ENCODE measurements at places on chromosomes 11 and 22.

DNA sequence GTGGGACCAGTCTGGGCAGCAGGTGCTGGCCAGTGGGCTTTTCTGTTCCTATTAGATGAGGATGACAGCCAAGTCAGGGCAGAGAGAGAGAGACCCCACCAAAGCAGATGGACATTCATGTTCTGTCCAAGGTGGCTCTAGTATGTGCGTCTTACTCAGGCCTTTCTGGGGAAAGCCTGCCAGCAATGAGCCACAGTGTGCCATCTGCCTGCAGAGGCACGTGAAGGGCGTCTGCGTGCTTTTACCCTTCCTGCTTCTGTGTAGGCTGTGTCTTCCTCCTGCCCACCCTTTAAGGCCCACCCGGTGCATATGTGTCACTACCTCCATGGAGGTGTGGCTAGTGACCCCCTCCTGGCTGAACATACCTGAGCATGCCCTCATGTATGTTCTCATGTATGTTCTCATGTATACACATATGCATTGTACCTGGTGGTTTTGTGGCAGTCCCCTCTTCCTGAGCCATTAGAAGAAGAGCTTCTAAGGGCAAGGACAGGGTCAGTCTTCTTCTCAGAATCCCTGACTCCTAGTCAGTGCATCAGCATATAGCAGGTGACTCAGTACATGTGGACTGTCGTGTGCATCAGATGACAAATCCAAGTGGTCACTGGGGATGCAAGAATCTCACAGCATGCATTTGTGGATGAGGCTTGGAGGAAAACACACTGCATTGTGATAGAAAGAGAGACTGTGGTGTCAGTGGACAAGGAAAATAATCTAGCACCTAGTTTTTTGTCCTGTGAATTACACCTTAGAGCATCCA lies 90.4 kb upstream of the YWHAH start:
- DNase-seq = no peak

GRCh38 chr22:22773979-22774604 lies 113.5 kb upstream of the IGLL5 start:
- DNase-seq = no peak

GRCh38 chr11:14245444-14245843 lies 113.5 kb downstream of the RRAS2 start:
- DNase-seq = no peak

- no peak for DNase-seq
Measured at GRCh38 chr22:28025333-28025732, 106.3 kb upstream of the PITPNB start.

- DNase-seq = no peak
Measured at GRCh38 chr22:46588279-46589140, 31.7 kb upstream of the GRAMD4 start.

GRCh38 chr11:106233191-106233590 lies 155.7 kb downstream of the AASDHPPT start:
- DNase-seq = no peak

DNA sequence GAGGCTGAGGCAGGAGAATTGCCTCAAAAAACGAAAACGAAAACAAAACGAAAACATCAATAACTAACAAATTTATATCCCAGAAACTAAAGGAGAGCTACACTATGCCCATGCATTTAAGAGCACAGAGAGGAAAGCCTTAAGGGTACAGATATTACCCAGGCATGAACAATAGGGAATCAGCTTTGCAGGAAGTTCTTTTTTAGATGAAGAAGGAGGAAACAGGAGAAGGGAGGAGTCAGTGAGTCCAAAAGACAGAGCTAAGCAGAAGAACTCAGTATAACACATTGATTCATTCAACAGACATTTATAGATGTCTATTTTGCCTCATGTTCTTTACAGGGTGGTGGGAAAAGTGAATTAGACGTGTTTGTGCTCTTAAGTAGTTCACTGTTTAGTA lies 8.3 kb downstream of the MRPL17 start:
- no peak for DNase-seq

All from activated CD4-positive, alpha-beta T cell treated with anti-CD3 and anti-CD28 coated beads, Interleukin-2, amount 50 U/mL, for 24 hours (primary cell).